ENCODE measurements at places on chromosomes 7 and 10.
A peak's percentile ranks its signal among the peaks of the same experiment; 100 is the strongest.

DNA sequence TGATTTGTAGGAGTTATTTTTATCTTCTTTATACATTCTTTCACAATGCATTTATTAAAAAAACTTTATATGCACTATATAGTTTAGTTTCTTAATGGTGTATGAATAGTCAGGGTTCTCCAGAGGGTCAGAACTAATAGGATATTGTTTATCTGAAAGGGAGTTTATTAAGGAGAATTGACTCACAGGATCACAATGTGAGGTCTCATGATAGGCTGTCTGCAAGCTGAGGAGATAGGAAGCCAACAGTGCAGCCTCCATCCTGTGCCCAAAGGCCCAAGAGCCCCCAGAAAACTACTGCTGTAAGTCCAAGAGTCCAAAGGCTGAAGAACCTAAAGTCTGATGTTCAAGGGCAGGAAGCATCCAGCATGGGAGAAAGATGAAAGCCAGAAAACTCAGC lies 192.8 kb upstream of the AHR start:
- no peak for DNase-seq

DNA sequence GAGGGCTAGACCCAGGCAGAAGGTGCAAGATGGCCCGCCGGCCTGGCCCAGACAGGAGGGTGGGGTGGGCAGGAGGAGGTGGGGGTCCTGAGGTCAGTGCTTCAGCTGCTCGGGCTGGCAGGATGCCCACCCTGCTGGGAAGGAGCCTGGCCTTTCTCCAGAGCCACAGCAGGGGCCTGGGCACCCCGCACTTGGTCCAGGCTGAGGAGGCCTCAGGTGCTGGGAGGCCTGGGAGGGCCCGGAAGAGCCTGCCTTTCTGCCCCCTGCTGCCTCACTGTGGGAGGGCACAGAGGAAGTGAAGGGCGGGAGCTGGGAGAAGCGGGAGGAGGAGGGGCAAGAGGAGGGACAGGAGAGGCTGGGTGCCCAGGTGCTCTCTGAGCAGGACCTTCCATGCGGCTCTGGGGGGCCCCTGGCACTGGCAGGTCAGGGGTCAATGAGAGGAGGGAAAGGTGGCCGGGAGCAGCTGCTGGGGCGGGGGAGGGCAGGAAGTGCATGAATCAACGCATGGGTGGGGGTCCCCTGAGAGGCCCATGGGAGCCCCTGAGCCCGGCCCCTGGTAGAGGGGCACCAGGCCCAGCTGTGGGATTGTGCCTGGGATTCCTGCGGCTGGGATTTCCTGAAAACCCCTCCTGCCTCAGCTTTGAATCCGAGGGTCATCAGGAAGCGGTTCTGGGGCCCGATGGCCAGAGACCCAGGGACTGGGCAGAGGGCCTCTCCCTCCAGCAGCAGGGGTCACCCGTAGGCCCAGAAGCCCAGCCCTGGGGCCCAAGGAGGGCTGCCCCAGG lies 49.9 kb downstream of the PWWP2B start:
- DNase-seq, result peak; percentile 62

DNA sequence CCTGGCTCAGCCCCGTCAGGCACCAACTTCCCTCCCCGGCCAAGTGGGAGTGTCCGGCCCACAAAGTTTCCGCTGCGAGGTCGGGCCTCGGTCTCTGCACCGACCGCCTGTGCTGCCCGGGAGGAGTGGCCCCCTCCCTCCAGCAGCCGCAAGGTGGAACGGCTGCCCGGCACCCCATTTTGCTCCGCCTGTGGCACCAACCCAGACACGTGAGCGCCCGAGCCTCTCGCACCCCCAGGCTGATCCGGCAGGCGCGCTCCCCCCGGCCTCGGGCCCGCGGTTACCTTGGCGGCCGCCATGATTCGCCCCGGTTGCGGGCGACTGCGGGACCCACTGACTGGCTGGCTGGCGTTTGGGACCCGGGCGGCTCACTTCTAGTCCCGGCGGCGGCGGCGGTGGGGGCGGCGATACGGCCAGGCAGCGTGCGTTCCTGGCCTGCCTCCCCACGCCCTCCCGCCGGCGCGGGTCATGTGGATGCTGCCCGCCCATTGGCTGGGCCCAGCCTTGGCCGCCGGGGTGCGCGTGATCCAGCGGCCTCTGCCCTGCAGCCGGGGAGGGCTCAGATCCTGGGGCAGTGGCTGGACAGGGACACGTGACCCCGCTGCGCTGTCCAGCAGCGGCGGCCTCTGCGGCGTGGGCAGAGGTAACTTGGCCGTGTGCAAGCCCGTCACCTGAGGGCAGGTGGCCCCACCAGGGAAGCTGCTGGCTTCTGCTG lies at the start of gene SLC25A13:
Gene SLC25A13, minus strand, starts transcription at position 441 of the 715 bp plus-strand sequence. Its CDS starts 142 bp downstream, at position 299.
- DNase-seq, result peak; percentile 77

DNA sequence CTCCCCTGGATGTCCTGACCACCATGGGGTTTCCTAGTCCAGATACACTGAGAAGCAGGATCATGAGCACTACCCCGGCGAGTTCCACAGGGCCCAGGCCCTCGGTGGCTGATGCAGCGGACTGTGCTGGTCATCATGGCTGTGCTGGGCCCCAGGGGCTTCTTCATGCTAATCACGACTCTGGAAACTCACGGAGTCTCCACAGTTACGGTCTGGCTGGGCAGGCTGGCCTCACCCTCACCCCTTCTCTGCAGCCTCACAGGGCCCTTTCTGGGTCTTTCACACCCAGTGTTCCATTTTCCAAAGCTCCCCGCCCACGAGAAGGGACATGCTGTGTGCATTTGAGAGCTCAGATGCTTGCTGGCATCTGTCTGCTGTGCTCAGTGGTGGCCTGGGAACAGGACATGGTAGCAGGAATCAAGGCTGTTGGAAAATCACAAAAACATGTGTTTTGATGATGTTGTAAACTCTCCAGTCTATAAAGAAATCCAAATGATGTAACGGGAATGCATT lies 119.0 kb downstream of the PTPN20 start:
- DNase-seq, result no peak

DNA sequence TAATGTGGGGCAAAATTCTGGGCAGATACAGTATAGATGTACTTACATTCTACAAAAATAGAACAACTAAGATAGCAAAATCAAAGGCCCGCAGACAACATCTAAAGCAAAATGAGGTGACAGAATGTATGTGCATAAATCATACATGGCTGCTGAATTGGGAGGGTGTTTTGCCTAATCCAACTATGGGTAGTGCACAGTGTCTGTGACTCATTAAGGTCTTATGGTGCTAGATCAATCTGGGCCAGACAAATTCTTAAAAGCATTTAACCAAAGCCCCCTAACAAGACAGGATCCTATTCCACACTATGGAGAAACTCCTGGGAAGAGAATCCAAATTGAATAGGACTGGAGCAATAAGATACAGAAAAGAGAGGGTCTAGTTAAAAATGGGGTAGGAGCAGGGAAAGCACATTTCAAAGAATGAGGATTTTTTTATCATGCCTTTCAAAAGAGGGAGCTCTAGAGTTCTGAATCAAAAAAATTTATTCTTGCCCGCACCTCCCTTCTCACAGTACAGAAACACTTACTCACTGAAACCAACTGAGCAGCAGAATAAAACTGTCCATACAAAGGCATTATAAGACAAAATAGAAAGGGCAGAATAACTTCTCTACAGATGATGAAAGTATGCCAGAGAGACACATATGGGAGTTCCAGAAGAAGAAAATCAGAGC lies 181.3 kb downstream of the RNLS start:
- DNase-seq, result no peak

DNA sequence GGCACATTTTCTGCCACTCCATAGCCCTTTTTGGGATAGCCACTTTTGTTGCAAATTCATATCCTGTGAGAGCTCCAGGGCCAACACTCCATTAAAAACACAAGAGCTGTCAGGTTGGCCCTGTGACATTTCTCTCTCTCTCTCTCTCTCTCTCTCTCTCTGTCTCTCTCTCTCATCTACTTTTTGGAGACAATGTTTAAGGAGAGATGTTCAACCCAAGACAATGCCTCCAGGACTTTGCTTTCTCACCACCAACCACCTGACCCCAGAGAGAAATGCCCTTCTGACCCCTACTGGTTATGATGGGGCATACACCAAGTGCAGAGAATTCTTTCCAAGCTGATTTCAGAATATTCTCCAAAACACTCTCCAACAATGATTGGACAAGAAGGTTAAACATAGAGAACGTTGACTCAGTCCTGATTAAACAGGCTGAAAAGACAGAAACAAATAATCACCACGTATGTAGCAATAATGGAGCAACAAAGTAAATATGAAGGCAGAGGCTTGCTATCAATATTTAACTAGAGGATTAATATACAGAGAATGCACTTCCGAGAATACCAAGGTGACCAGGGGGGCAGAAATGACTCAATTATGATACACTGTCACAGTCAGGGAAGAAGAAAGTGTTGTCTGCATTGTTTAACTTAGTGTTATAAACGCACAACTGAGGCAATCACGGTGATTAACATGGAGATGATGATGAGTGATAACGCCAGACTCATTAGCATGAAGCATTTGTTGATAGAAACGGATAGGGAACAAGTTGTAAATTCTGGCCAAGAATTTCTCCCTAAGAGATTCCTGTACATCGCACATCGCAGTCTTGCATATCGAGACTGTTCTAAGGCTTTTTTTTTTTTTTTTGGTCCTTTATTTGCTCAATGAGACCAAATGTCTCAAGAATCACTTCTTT lies 178.5 kb downstream of the NRP1 start:
- DNase-seq, result peak; percentile 85

DNA sequence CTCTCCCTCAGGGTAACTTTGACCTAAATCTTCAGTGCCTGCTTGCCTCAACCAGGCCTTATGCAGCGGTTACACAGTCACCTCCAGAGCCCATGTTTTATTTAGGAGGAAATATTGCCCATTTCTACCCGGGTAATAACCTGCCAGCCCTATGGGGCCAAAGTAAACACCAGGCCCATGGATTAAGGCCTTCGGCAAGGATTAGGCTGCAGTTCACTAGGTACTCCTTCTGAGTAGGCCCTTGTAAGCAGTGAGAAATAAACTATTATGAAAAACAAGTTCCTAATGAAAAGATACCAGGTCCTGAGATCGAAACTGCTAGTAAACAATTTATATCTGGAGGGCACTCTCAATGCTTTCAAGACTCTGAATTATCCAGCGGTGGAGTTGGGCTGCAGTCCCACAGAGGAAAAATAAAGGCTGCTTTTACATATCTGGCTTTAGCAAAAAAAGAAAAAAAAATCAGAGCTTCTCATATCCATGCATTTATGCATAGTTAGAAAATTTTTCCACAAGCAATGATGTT lies 3.7 kb upstream of the HOXA10 start:
- no peak for DNase-seq

- no peak for DNase-seq
Measured at GRCh38 chr7:20816372-20816959, 29.8 kb upstream of the SP8 start.

GRCh38 chr10:130458509-130458908 lies 322.3 kb downstream of the GLRX3 start:
- DNase-seq, result no peak

DNA sequence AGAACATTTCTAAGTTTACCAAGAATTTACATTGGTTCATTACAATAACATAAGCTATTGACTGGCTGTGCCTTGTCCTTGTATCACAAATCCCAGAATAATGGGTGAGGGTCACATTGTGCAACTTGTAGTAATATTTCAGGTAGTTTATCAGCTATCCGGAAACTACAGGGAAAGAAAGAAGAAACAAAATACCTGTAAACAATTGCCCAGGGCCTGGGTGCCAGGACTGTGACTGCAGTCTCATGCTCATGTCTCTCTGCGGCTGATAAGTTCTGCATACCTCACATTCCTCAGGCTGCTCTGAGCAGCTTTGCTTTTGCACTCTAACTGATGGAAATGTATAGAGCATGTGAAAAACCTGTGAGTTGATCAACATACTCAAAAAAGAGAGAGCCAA lies 131.8 kb upstream of the TRIM24 start:
- no peak for DNase-seq

- DNase-seq, result no peak
Measured at GRCh38 chr7:100132126-100132525, 5.4 kb downstream of the MBLAC1 start.

DNA sequence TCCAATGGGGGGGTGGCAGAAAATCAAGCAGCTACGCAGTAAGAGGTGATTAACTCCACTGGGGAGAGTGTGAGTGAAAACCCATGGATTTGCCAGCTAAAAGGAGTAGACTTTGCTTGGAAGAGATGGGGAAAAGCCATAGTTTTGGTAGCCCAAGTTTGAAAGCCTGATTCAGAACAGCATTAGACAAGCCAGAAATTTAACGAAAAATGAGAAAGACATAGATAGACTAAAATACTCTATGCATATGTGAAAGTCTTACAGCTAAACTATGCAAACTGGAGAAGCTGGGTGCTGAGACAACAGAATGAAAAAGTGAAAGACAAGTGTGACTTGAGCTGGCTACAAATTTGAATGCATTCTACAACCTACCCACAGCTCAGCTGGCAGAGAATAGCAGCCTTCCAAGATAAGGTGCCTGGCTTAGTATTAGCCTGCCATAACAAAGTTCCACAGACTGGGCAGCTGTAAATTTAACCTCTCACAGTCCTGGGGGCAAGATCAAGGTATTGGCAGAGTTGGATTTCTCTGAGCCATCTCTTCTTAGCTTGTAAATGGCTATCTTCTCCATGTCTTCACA lies 156.6 kb downstream of the CDC14C start:
- no peak for DNase-seq

GRCh38 chr10:132544744-132545658 lies 7.4 kb downstream of the INPP5A start:
- no peak for DNase-seq

- no peak for DNase-seq
Measured at GRCh38 chr7:102912742-102913141, at the start of gene LRRC17. TSS of gene LRRC17 (plus strand) at chr7:102913000. CDS start at chr7:102933914, 20,914 bp downstream.

- no peak for DNase-seq
Measured at GRCh38 chr7:142443216-142444010, 185.6 kb upstream of the PRSS58 start.

DNA sequence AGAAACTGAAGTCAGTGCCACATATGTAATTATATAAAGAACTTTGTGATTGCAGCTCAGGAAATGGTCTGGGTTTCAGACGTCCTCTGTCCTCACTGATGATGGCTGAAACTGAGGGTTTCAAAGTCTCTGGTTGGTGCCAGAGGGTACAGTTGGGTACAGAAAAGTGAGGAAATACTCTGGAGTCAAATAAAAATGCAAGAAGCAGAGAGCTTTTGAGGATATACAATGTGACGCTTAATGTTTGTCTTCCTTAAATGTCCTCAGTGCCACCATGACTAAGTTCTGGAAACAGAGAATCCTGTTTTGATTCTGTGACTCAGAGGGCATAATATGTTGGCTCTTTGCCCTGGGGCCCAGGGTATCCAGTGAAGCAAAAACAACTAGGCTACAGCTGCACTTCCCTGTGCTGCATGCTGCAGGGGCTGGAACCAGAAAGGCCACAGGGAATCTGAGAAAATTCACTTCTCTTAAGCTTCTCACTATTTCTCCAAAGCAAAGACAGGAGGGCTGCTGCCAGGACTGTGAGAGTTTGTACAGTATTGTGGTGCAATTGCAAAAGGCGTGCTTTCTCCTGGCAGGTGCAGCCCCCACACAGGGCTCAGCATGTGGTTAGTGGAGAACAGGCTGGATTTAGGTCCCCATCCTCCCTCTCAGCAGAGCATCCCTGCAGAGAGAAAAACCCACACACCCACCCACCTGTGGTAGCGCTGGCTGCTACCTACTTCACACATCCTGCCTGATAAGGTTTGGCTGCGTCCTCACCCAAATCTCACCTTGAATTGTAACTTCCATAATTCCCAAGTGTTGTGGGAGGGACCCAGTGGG lies 169.5 kb upstream of the SVIL start:
- DNase-seq, result no peak

Data from T-helper 2 cell (primary cell).